ENCODE measurements at places on chromosomes 12 and 14.
A peak's percentile ranks its signal among the peaks of the same experiment; 100 is the strongest.

- DNase-seq, result no peak
Measured at GRCh38 chr12:52964556-52965336, 15.8 kb downstream of the KRT18 start.

DNA sequence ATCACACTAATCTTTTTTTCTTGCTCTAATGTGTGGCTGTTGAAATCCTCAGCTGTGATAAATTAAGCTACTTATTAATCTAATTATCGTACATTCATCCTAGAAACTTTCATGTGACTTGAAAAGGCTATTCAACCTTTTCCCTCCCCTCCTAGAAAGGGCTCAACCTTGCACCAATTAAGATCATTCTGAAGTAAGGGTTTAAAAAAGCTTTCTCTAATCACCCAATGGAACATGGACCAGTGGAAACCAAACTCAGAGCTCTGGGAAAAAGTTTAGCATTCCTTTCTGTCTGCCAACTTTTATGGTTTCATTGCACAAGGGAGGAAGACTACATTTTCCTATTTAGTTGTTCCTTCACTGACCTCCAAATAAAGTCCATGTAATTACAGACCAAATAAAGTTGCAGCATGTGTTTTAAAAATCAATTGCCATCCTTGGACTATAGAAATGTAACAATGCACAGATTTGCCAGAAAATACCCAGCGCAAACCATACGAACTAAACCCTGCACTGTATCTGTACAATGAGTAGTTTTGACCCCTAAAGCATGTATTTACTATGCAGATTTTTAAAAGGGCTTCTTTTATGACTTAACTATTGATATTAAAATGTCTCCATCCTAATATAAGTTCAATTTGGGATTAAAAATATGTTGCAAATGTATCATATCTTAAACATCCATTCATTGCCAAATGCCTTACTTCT, 142.6 kb upstream of the OTX2 start:
- no peak for DNase-seq

GRCh38 chr14:70073924-70074566, 114.7 kb downstream of the SLC8A3 start:
- peak; percentile 21 for DNase-seq

- DNase-seq, result no peak
Measured at GRCh38 chr14:74573421-74574089, 38.5 kb downstream of the LTBP2 start.

DNA sequence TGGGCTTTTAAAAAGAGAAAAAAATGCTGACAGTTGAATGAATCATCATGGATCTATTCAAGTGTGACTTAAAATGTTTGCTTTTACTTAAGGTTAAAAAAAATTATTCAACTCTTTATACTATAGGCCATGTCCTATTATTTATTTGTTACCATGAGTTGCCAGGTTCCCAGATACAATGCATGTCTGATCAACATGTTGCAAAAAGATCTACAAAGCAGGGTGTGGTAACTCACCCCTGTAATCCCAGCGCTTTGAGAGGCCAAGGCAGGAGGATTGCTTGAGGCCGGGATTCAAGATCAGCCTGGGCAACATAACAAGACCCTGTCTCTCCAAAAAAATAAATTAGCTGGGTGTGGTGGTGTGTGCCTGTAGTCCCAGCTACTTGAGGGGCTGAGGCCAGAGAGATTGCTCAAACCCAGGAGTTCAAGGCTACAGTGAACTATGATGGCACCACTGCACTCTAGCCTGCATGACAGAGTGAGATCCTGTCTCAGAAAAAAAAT, 460.8 kb downstream of the BCAT1 start:
- no peak for DNase-seq

DNA sequence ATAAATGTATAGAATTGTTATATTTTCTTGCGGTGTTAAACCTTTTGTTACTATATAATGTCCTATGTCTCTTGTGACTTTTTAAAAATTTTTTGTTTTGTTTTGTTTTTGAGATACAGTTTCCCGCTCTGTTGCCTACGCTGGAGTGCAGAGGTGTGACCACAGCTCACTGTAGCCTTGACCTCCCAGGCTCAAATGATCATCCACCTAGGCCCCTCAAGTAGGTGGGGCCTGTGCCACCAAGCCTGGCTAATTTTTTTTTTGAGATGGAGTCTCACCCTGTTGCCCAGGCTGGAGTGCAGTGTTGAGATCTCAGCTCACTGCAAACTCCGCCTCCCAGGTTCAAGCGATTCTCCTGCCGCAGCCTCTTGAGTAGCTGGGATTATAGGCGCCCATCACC, 26.5 kb upstream of the RCOR1 start:
- DNase-seq, result no peak

DNA sequence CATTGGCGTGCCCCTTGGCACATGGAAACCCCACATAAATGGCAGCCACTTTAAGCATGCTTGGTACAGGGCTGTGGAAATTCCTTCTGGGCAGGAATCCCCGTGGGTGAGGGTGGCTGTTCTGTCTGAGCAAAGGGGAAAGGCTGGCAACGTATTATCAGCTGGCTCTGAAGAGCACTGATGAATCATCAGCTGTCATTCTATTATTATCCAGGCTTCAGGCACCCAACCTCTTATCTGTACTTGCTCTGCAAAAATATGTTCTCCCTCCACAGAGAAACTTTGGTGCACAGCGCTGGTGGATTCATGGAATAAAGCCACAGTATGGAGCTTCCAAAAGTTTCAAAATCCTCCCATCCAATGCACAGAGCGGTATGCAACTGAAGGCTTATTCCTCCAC, 167.1 kb downstream of the TBX5 start:
- no peak for DNase-seq

- no peak for DNase-seq
Measured at GRCh38 chr12:5305886-5306545, 125.9 kb upstream of the NTF3 start.

GRCh38 chr12:90910958-90911357, 44.0 kb downstream of the CCER1 start:
- no peak for DNase-seq

GRCh38 chr14:51444353-51445000, 204.4 kb downstream of the TMX1 start:
- DNase-seq, result no peak

DNA sequence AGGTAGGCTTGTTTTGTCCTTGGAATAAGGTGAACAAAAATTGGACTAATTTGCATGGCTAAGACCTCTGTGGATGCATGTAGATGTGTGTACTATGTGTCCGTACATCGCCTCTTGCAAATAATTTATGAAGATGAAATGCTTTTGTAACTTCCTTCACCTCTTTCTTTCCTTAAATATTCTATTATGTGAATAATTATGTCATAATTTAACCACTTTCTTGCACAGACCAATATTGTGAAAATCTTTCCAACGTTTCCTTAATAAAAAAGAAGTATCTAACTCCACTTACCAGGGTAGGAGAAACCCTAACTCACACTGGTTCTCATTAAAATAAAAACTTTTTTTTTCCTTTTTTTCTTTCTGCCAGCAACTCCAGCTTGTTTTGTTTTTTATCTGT, 4.0 kb downstream of the NANOG start:
- no peak for DNase-seq

DNA sequence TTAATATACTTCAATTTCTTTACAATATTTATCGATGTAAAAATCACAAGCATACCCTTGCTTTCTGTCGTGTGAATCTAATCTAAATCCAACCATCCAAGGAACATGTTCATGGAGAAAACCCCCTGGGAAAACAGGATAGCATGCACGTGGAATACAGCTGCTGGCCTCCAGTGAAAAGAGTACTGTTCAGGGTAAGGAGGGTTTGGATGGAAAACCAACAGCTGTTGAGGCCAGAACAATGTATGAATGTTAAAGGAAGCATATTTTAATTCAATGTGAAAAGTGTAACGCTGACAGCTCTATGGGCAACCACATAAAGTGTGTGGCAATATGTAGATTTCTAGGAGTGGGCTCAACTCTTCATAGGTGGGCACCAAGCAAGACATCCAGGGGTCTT, 344.0 kb downstream of the TMEM132D start:
- DNase-seq, result no peak

GRCh38 chr12:3705354-3705675, 47.6 kb downstream of the CRACR2A start:
- DNase-seq, result no peak

- peak; percentile 47 for DNase-seq
Measured at GRCh38 chr12:1117970-1118563, 127.0 kb downstream of the ERC1 start.

DNA sequence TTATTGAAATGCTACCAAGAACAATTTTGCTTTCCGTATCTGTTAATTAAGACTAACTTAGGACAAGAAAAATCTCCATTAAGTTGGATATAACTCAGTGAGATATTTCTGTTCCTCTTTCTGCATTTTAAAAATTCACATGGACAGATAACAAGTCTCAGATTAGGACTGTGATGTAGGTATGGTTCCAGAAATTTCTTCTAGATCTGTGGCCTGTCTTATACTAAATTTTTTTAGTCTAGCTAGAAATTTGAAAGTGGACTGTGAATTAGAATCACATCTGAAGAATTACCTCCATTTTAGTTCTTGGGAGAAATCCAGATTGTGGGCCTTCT, 41.6 kb downstream of the USP15 start:
- no peak for DNase-seq

- no peak for DNase-seq
Measured at GRCh38 chr14:33063521-33063920, 124.8 kb downstream of the NPAS3 start.

- no peak for DNase-seq
Measured at GRCh38 chr12:45498645-45499044, 230.9 kb upstream of the ARID2 start.

GRCh38 chr12:857611-858010, 91.9 kb downstream of the RAD52 start:
- no peak for DNase-seq

DNA sequence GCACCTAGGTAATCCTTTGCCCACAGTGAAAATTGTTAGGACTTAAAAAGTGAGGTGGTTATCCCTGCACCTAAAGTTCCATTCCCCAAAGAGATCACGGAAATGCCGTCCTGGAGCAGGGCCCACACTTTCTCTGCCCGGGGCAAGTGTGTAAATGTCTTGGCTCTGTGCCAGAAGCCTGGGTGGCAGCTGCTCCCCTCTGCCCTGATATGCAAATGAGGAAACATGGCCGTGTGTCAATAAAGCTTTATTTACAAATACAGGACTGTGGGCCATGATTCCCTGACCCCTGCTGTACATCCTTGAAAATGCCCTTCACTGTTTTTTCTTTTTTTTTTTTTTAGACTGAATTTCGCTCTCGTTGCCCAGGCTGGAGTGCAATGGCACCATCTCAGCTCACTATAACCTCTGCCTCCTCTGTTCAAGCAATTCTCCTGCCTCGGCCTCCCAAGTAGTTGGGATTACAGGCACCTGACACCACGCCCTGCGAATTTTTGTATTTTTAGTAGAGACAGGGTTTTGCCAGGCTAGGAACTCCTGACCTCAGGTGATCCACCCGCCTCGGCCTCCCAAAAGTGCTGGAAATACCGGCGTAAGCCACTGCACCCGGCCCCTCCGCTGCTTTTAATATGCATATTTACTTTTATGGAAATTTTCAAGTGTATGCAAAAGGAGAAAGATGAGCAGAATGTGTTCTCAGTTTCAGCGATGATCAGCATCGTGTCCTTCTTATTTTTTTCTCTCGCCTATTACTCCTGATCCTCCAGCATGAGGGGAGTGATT, 75.5 kb downstream of the GALNT9 start:
- no peak for DNase-seq

DNA sequence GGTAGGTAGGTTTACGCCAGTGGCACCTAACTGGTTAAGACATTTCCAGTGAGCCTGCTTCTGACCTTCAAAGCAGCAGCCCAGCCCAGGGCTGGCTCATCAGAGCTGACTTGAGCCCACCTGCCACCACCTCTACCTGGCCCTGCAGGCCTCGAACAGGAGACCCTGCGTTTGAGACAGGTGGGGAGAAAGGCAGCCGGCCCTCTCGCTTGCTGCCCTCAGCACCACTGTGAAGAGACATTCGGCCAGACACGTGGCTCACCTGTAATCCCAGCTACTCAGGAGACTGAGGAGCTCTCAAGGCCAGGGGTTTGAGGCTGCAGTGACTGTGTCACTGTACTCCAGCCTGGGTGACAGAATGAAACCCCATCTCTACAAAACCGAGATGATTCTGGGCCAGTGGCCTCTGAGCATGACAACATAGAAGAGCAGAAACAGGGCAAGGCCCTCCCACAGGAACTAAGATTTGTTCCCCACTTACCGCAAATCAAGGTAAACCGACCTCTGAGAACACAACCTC, 74.2 kb downstream of the TESC start:
- DNase-seq, result no peak

DNA sequence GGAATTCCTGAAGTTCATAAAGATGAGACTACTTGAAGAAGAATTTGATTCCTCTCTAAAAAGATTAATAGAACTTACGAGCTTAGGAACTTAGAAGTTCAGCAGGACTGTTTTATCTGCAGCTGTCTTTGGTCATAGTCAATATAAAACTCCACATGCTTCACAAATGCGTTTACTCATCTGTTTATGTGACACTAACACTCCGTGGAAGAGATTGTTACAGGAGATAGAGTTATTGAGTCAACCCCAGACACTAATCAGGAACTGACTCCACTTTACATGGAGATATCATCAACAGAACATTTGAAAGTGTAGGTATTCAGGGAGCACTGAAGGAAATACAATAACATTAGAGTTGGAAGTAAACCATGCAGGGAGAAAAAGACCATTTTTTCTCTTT, 92.8 kb downstream of the LRFN5 start:
- no peak for DNase-seq

GRCh38 chr12:68374307-68374982, 42.3 kb upstream of the MDM1 start:
- DNase-seq, result peak; percentile 46

Measured in activated T-cell treated with anti-CD3 and anti-CD28 coated beads for 24 hours (primary cell).